ENCODE measurements at places on chromosomes 3 and 15.

DNA sequence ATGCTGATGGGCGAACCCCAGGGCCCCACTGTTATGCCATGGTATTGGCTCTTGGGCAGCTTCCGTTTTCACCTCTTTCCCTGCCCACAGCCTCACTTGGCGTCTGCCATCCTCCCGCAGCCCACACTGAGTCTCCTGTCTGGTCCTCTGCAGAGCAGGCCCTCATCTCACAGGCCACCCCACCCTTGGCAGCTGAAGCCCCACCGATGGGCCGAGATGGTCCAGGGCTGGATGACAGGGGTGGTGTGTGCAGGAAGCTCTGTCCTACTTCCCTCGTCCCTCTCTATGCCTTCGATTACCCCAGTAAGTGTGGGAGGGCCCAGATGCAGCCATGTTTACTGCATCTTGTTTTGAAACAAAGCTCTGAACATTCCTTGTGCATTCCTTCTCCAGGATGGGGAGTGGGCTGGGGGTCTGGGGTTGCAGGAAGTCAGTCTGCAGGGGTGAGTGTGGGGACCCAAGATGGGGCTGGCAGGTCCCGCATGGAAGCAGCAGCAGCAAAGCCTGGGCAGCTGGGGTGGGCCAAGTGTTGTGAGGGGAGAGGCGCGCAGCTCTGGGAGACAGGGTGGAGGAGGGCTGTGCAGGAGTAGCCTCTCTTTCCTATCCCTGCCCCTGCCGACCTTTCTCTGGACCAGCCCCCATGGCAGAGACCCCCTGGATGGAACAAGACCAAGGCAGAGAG, 20.9 kb downstream of the TBC1D21 start:
- no peak for DNase-seq

DNA sequence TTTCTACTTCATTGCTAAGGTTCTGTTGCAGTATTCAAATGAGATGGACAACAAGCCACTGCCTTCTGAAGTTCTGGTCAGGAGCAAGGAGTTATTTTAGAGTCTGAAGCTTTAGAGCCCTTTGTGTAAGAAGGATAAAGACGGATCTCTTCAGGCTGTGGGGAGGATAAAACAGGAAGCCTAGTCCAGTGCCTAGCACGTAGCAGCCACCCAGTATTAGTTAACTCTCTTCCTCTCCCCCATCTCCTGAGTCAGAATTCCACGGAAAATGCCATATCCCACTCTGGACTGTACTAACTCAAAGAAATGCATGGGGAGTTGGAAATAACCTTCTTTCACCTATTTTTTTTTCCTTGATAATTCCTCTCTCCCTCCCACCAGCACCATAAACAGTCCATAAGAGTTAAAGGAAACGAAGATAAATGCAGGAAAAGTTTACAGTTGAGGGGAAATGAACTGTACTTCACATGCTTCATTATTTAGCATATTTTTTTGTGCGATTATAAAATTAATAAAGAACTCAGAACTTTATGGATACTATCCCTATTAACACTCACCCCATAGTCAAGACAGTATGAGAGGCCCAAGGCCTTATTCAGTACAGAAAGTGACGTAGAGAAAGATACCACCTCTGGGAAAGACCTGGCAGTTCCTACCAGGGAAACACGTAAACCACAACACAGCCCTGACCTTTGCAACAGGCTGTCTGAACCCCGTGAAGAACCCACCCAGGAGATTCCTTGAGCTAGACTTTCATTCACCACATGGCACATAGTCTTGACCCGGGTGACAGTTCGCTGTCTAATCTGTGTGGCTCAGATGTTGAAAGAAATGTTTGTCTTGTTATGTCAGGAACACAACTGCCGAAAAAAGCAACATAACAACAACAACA, 9.2 kb downstream of the IGF2BP2 start:
- no peak for DNase-seq

DNA sequence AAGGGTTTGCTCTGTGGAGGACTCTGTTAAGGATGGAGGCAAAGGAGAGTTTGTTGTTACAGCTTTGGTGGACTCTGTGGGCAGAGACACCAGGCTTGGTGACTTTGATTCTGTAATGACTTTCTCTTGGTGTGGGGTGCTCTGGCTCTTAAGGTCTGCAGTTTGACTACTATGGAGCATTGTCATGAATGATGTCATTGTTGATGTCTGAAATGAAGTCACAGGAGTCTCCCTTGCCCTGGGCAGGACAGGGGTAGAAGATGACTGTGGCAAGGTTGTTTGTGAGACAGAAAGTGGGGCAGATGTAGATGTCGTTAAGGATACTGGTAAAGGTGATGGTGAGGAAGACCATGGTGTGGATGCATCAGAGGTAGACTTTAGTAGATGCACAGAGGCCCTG, 42.7 kb downstream of the HEG1 start:
- no peak for DNase-seq

DNA sequence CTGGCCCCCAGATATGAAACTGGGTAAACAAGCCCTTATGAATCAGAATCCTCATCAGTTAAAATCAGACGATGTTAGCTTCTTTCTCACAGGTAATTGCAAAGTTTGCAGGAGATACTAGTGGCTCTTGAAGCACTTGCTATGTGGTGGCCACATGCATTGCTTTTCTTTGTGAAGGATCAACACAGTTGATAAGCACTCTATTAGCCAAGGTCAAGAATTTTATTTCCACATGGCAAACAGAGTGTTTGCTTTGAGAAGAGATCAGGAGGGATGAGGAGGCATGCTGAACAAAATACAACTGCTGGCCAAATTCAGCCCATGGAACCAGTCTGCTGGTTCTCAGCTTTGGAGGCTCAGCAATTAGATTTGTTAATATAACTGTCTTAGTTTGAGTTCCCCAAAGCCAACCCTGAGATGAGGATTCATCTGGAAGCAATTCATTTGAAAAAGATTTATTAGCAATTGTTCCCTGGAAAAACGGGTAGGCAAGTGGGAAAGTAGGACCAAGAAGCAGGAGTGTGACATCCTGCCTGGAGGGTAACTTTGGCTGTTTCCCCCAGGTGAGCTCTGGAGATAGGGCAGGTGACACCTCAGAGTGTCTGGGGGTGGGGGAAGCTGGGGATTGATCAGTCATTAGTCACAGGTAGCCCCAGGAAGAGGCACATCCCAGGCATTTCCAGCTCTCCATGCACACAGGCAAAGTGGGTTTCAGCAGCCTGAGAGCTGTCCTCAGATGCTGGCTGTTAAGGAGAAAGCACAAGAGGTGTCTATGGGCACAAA, 180.3 kb downstream of the ABHD5 start:
- no peak for DNase-seq

DNA sequence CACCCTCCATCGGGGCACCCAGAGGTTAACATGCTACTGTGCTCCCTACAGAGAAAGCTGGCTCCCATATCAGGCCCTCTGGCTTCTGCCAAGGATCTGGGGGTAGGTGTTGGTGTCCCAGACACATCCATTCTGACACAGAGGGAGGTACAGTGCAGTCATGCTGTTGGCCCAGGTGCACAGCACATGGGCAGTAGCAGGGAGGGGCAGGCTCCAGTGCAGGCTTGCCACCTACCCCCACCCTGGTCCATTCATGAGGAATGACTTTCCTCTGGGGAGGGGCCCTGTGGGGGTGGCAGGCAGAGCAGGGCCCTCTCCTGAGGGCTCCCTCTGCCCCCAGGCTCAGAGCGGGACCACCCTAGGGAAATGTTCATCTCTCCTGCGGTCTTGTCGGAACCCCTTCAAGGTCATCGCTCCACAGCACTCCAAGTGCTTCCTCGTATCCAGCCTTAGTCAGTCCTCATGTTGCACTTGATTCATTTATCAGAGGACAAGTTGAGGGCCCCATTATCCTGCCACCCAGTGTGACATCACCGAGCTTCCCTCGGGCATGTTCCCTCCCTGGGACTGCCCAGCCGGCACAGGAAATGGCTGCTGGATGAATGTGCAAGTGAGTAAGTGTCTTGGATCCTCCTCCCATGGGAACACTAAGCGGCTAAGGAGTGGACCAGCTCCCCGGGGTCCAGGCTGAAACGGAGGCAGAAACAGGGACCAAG, 10.0 kb downstream of the DUSP7 start:
- DNase-seq: no peak

DNA sequence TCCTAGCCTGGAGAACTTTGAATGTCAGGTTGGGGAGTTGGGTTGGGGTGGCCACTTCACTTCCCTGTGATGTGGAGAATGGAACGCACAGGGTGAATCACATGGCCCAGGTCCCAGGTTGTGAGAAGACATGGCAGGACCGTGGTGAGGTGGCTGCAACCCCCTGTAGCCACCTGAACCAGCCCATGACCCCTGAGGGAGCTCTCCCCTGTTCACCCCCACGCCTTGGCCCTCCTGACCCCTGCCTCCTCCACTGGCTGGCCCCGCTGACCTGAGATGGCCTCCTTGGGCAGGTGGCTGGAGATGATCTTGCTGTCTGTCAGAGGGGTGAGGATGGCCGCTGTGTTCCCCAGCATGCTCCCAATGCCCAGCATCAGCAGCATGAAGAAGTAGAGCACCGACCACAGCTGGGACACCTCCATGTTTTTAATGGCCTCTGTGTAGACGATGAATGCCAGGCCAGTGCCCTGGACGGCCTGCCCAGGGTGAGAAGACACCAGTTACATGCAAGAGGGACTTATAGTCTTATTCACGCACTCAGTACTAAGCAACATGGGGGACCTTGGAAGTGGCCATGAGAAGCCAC, 31.0 kb downstream of the SLC6A20 start:
- DNase-seq: no peak

Data from SK-N-MC (cell line).